ENCODE measurements at places on chromosomes 1 and 21.

DNA sequence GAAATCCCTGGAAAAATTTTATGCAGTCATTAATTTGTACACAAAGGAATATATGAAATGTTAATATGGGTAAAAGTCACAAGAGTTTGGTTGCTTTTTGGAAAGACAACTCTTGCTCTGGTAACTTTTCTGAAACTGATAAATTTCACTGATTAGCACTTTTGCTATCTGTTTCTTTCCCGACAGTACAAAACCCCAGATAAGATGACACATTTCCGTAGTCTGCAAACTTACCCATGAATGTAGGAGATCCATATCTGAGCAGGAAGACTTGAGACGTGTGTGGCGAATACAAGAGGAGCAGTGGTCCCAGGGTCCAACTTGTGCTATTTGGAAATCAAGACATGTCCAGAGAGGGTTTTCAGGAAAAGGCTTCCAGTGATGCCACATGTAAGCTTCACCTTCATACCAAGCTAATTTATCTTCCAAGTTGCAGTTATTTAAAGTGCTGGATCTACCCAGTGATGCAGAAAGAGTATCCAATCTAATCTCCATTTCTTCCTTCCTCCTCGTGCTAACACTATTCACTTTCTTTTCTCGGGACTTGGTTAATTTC lies 35.9 kb upstream of the SAMSN1 start:
- DNase-seq: no peak

GRCh38 chr1:55542901-55543504 lies 327.8 kb upstream of the USP24 start:
- DNase-seq: no peak

DNA sequence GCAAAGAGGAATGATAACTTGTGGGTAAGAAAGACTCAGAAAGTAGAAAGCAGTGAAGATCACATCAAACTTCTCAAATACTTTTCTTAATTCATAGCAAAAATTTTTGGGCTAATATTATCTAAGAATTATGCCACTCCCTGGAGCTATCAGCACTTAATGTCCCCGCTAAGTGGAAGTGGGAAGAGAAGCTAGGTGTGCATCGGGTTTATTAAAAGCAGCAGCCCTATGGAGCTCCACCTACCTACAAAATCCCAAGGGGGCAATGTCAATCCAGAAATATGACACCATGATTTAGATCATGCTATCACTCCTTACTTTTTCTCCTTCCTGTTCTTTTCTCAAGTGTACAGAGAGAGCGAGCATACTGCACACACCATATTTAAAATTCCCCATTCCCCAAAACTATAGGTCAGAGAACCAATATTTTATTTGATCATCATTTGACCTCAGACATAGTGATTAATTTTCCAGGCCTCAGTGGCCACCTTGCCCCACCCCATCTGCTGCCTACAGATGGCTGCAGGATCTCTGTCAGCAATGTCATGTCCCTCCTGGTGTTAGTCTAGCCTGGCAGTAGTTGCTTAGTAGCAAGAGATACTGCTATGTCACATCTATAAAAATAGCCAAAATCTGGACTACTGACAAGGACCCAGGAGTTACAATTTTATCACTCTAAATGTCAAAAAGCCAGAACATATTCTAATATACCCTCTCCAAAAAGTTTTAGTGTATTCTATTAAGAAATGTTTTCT lies 66.6 kb downstream of the MAP3K21 start:
- DNase-seq: no peak

DNA sequence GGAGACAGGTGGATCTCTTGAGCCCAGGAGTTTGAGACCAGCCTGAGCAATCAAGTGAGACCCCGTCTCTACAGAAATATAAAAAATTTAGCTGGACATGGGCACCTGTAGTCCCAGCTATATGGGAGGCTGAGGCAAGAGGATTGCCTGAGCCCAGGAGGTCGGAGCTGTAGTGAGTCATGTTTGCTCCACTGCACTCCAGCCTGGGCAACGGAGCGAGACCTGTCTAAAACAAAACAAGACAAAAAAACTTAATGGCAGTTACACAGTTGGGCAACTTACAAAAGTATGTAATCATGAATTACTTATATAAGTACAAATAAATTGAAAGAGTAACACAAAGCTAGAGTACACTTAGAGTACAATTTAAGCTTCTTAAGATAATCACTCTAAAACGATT lies 25.2 kb downstream of the RC3H1 start:
- no peak for DNase-seq

DNA sequence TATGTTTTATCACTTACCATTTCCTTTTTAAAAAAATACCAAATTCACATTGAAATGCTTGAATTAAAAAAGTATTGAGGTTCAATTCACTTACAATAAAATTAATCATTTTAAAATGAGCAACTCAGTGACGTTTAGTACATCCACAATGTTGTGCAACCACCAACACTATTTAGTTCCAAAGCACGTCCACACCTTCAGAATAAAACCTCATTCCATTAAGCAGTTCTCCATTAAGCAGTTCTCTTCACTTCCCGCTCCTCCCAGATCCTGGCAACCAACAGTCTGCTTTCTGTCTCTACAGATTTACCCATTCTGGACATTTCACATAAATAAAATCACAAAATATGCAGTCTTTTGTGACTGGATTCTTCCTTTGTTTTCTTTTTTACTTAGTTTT lies 41.3 kb downstream of the GNG4 start:
- DNase-seq: no peak

DNA sequence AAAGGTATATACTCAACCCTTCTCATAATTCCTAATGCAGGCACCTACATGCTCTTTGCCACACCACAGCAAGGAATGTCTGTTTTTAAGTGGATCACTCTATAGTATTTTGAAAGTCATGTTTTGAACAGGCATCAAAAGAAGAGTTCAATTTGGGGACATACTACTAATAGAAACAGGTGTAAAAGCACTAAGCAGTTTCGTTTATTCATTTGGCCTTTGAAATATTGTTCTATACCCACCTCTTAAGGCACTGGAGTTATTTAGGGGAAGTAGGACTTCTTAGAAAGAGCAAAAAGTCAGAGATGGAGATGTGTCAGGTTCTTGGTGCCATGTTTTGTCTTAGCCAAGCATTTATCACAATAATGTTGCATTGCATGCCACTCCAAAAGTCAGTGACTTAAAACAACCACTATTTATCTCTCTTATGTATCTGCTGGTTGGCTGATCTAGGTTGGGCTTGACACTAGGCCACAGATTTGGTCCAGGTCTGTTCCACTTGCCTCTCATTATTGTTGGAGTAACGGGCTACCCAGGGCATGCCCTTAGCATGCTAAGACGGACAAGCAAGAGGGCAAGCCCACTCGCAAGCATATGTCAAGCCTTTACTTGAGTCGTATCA lies 107.5 kb downstream of the RGL1 start:
- no peak for DNase-seq

DNA sequence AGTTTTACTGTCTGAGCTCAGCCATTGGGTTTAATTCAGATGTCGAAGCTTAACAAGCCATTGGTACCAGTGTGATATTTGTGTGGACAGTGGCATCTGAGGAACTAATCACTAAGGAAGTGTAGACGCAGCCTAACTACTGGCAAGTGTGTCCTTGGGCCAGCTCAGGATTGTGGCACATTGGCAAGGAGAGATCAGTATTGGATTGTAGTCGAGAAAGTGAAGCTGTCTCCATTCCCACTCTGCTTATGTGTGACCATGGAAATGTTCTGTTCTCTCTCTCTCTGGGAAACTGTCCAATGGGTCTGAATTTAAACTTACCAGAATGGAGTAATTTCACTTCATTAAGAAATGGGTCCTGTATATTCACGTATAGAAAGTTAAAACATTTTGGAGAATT lies 112.2 kb downstream of the ITSN1 start:
- DNase-seq: no peak

GRCh38 chr1:156376958-156377919 lies 8.2 kb downstream of the RHBG start:
- no peak for DNase-seq

GRCh38 chr1:29937356-29937755 lies 701.0 kb downstream of the PTPRU start:
- no peak for DNase-seq

- DNase-seq: no peak
Observed at GRCh38 chr1:59901770-59902388, 24.7 kb downstream of the CYP2J2 start.

- no peak for DNase-seq
Observed at GRCh38 chr1:11354893-11355553, 82.0 kb downstream of the UBIAD1 start.

Data from NCI-H187 treated with DMSO at 0.1 percent for 48 hours (cell line).